ENCODE measurements at places on chromosomes 4 and X. TPM values are rescaled to one million over a fixed set of nuclear protein-coding genes. Genes with fewer than 3 reads are reported as not detected.
A peak's percentile ranks its signal among the peaks of the same experiment; 100 is the strongest.

- DNase-seq = peak; percentile 67
- peak overlapping the region; percentile 58 for H3K27ac ChIP-seq
- peaks cover 57% of the 10 kb centered on the region for H3K4me1 ChIP-seq
- peaks cover 5% of the 10 kb centered on the region for H3K36me3 ChIP-seq
- H3K4me3 ChIP-seq = no peak overlapping the region
- H3K27me3 ChIP-seq = peaks cover 4% of the 10 kb centered on the region
These were observed 19.1 kb upstream of the CXCL11 start for GRCh38 chr4:76055016-76055415.

DNA sequence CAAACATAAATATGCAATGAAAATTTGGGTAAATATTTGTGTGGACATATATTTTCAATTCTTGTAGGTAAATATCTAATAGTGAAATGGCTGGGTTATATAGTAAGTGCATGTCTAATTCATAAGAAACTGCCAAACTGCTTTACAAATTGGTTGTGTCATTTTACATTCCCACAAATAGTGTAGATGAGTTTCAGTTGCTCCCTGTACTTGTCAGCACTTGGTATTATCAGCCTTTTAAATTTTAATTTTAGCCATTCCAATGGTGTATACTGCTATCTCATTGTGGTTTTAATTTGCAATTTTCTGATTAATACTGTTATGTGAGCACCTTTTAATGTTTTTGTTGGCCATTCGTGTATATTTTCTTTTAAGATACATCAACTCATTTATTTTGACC lies 23.1 kb upstream of the GABRE start:
- no peaks in the 10 kb centered on the region for H3K36me3 ChIP-seq
- H3K27ac ChIP-seq = no peak overlapping the region
- no peak overlapping the region for H3K4me3 ChIP-seq

- H3K36me3 ChIP-seq = no peaks in the 10 kb centered on the region
- no peaks in the 10 kb centered on the region for H3K27me3 ChIP-seq
- DNase-seq = no peak
- H3K4me1 ChIP-seq = no peaks in the 10 kb centered on the region
- H3K27ac ChIP-seq = no peak overlapping the region
These were observed 198.8 kb upstream of the FAT4 start for GRCh38 chr4:125115941-125116340.

- peak overlapping the region; percentile 97 for H3K4me3 ChIP-seq
- peaks cover 20% of the 10 kb centered on the region for H3K36me3 ChIP-seq
- peak overlapping the region; percentile 94 for H3K27ac ChIP-seq
- no peaks in the 10 kb centered on the region for H3K27me3 ChIP-seq
These were observed 1.2 kb downstream of the RBBP7 start for GRCh38 chrX:16868920-16869319.

DNA sequence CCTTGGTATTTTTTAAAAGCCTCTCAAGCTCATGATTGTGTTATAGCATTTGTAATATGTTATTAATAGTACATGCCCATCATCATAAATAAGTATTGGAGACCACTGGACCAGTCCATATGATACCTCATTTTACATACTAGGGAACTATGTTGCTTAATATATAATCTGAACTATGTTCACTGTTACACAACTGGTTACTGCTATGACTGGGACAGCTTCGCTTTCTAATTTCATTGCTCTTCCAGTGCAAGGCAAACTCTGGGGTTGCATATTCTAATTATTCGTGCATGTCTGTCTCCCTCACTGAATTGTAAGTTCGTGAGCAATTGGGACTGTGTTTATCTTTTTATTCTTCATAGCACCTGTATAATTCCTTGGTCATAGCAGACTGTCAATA lies 330.5 kb downstream of the RAPGEF2 start:
- H3K27ac ChIP-seq = no peak overlapping the region
- no peak overlapping the region for H3K4me3 ChIP-seq
- no peak for DNase-seq
- no peaks in the 10 kb centered on the region for H3K36me3 ChIP-seq
- H3K4me1 ChIP-seq = peaks cover 20% of the 10 kb centered on the region
- peaks cover 34% of the 10 kb centered on the region for H3K27me3 ChIP-seq

GRCh38 chrX:151396042-151396824 lies 773 bp upstream of the VMA21 start:
- peak overlapping the region; percentile 79 for H3K4me3 ChIP-seq
- DNase-seq = peak; percentile 55
- peaks cover 8% of the 10 kb centered on the region for H3K36me3 ChIP-seq
- peaks cover 51% of the 10 kb centered on the region for H3K4me1 ChIP-seq
- H3K27ac ChIP-seq = peak overlapping the region; percentile 96
- H3K27me3 ChIP-seq = no peaks in the 10 kb centered on the region

Gene KLHL5
- 26.2 TPM for total RNA-seq

Gene DCLK2
- not detected for total RNA-seq

Gene FGB
- not detected for total RNA-seq
